ENCODE measurements at places on chromosomes 7 and 10.

GRCh38 chr10:74337330-74338016 lies 186.5 kb downstream of the ADK start:
- no peak for DNase-seq

DNA sequence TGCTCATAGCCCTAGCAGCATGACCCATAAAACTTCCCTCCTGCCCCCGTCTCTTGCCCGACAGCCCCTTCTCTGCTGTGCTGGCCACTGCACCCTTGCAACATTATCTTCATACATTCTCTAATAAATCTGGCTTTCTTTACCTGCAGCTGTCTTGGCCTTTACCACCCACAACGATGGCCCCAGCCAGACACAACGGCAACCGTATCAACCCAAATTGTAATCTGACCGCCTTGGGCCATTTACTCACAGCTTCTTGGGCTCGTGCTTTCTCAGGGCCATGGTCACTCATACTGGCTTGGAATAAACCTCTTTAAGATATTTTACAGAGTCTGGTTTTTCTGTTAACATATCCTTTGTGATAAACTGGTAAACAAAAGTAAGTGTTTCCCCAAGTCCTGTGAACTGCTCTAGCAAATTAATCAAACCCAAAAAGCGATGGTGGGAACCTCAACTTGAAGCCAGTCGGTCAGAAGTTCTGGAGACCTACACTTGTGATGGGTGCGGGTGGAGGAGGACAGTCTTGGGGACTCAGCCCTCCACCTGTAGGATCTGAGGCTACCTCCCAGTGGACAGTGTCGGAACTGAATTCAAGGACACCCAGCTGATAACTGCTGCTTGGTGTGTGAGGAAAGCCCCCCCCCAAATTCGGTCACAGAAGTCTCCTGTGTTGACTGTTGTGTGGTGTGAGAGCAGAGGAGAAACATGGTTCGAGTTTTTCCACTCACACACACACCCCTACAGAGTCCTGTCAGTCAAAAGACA lies 87.6 kb upstream of the ATP6V0A4 start:
- DNase-seq: no peak

DNA sequence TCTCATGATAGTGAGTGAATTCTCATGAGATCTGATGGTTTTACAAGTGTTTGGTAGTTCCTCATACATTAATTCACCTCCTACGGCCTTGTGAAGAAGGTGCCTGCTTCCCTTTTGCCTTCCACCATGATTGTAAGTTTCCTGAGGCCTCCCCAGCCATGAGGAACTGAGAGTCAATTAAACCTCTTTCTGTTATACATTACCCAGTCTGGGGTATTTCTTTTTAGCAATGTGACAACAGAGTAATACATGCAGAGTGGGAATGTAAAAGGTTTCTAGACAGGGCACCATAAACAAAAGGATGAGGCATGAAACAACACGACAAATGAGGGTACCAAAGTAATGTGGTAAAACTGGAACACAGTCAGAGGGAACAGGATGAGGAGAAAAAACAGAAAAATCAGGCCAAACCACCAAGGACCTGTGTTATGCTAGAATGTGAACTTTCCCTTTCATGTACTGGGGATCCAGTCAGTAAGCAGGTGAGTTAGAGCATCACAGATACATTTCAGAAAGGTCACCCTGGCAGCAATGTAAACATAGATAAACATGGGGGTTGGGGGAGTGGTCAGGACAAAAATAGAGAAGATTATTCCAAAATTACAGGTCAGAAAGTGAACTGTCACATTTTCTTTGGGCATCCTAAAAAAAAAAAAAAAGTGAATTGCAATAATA lies 31.9 kb downstream of the ANKRD26 start:
- no peak for DNase-seq

- DNase-seq: no peak
Observed at GRCh38 chr10:128973221-128973620, 493.8 kb upstream of the MGMT start.

- DNase-seq: no peak
Observed at GRCh38 chr7:80387634-80388193, 124.2 kb downstream of the GNAT3 start.

- no peak for DNase-seq
Observed at GRCh38 chr10:104417637-104418292, 64.1 kb downstream of the CFAP58 start.

DNA sequence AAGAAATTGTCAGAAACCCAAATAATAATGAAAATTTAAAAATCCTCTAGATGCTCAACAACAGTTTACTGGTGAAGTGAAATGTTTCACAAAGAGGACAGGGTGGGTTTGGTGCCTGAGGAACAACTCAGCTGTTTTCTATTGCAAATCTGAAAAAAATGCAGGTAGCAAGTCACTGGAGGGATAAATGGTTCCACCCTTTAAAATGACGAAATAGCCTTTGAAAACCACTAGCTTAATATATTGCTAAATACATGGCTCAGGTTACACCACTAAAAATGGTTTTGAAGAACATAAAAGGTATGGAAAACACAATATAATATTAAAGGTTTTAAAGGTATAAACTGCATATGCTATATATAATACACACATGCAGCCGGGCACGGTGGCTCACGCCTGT lies 69.5 kb downstream of the LMBR1 start:
- no peak for DNase-seq

DNA sequence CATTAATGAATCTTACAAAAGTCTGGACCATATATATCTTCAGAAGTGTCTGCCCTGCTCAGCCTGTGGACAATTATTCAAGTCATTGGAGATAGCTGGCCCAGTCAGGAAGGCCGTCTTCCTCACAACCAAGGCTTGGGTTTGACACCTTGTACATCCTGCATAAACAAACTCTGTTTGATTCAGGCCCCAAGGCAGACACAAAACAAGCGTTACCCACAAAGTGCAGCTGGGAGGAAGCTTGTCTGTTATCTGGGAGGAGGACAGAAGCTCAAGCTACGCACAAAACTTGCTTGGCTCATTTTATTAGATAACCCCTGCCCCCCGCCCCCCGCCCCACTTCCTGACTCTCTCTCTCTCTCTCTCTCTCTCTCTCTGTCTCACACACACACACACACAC lies 166.9 kb upstream of the WDR11 start:
- no peak for DNase-seq

GRCh38 chr7:158445421-158446175 lies 142.0 kb downstream of the PTPRN2 start:
- DNase-seq: no peak

DNA sequence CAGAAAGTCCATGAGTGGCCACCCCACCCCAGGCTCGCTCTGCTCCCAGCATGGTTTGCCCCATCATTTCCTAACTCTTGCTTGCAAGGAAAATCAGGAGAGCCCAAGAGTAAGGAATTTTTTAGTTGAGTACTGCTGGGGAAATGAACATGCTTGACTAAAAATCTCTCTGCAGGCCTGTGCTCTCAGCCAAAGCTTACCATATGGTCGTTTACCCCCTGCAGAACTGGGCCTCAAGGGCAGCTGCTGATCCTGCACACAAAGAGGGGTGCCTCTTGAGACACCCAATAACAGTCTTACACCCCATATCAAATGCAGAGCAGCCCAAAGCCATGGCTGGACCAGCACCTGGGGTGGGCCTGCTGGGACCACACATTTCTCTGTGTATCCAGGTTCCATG lies 183.2 kb downstream of the CXCL12 start:
- no peak for DNase-seq

GRCh38 chr10:59960751-59961150 lies 54.4 kb upstream of the CCDC6 start:
- no peak for DNase-seq

GRCh38 chr7:12768948-12769347 lies 81.5 kb downstream of the ARL4A start:
- no peak for DNase-seq

DNA sequence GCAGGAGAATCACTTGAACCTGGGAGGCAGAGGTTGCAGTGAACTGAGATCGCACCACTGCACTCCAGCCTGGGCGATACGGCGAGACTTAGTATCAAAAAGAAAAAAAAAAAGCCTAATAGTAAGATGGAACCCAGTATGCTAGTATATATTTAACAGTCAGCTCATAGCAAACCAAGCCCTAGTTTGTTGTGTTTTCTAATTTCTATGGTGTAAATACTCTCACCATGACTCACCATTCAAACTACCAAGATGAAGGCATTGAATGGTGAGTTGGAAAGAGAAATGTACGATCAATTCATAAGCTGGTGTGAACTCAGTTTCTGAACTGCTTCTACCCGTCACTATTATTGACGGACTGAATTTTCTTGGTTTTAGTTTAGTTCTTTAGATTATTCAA lies 173.7 kb upstream of the KAT6B start:
- no peak for DNase-seq

GRCh38 chr10:60604342-60604741 lies 173.9 kb upstream of the CDK1 start:
- DNase-seq: no peak

- no peak for DNase-seq
Observed at GRCh38 chr7:109694149-109695071, 1124.7 kb downstream of the DNAJB9 start.

DNA sequence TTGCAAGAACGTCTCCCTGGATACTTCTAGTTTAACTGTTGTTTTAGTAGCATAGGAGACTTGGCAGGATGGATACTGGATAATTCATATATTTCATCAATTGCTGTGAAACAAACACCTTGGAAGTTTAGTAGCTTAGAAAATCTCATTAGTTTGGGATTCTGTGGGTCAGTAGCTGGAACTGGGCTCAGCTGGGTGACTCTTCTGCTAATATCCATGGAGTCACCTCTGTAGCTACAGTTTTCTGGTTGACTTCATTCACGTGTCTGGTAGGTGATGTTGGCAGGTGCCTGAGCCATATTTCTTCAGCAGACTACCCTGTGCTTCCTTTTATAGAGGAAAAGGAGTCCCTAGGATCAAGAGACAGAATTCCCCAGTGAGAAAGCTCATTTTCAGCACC lies 208.9 kb upstream of the PFKP start:
- no peak for DNase-seq

- DNase-seq: no peak
Observed at GRCh38 chr7:143485500-143485899, 7.8 kb downstream of the TAS2R41 start.

DNA sequence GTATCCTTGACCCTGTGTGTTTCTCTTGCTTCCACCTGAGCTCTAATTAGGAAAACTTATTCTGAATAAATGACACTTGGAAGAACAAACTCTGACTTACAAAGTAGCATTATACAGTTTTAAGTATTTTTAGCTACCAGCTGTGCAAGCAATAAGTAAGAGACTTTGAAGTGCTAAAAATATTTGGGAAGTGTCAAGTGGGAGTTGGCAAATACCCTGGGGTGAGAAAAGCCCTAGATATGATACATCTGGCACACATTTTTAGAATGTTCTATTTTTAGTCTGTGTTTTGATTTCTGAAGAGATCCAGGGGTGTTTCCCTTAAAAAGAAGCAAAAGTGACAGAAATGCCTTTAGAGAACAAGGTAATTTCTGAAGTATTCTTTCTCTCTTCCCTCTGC lies 132.7 kb upstream of the TEX47 start:
- no peak for DNase-seq

GRCh38 chr7:86955895-86956503 lies 103.5 kb downstream of the ELAPOR2 start:
- DNase-seq: no peak

GRCh38 chr10:132626761-132627665 lies 89.4 kb downstream of the INPP5A start:
- DNase-seq: no peak

- no peak for DNase-seq
Observed at GRCh38 chr10:33038672-33039071, 80.6 kb upstream of the ITGB1 start.

DNA sequence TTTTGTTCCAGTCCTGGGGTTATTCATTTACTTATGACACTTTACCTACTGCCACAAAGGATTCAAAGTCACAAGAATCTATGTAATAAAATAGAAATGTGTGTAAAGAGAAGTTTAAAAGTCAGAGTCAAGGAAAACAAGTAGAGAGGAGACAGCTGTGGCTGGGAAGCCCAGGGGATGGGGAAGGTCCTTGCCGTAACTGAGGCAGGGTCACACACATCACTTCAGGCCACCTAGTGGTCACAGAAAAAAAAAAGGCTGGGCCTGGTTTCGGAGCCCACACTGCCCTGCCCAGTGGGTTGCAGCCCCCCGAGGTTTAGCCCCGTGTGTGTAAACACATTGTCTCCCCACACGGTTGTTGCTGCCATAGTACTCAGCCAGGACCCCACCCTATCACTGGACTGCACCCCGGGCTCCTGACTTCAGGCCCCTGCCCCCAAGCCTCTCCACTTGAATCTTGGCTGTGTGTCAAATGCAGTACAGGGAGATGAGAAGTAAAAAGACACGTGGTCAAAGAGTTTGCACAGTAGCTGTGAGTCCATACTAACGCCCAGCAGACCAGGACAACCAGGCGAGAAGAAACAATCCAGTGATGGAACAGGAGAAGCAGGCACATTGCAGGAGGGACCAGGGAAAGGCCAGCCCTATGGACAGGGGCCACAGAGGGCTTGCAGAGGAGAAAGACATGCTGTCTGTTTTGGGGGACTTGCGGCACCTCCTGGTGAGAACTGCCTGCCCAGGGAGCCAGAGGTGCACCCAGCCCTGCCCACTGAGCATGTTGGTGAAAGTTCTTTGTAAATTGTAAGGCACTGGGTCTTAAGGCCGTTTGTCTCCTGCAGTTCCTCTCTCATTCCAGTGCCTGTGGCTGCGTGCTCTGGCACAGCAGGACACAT lies 91.4 kb upstream of the MACROH2A2 start:
- no peak for DNase-seq

- no peak for DNase-seq
Observed at GRCh38 chr10:132841615-132841975, 55.6 kb upstream of the NKX6-2 start.

- no peak for DNase-seq
Observed at GRCh38 chr7:44064791-44065430, 456 bp downstream of the PGAM2 start.

DNA sequence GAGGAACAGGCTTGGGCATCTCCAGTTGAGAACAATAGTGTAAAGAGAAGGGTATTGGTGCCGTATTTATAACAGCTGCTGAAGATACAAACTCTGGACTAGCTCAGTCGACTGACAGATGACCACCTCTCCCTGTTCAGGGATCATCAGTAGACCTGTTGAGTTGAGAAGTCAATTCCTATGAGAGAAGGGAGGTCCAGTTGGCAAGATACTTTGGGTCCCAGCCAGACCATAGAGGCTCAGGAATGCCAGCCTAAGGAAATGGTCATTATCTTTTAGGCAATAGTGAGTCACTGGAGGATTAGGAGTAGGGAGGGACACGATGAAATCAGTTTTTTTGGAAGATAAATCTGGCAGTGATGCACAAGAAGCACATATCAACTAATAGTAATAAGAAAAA lies 202.9 kb downstream of the TRIL start:
- DNase-seq: no peak

- no peak for DNase-seq
Observed at GRCh38 chr7:123666492-123666891, 10.8 kb downstream of the LMOD2 start.

- DNase-seq: no peak
Observed at GRCh38 chr10:118337356-118337755, 4.8 kb downstream of the FAM204A start.

DNA sequence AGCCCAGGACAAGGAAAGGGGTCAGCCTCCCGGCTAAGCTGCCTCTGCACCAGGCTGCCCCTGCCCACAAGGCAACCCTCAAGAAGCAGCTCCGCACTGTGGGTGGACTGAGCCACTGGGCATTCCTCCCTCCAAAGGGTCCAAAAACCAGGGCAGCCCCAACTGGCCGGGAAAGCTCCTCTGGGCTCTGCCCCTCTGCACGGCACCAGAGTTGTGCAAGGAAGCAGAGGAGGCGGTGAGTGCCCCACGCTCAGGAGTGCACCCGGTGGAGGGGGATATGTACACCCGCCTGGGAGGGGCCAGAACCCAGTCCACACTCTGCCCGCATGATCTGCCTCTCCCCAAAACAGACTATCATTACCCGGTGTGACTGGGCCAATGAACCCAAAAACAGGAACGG lies 43.8 kb downstream of the PTPRN2 start:
- no peak for DNase-seq

Data from CD4-positive, alpha-beta memory T cell (primary cell).